ENCODE measurements at places on chromosomes 1 and 21.

- H3K27me3 ChIP-seq = no peaks in the 10 kb centered on the region
- no peaks in the 10 kb centered on the region for H3K36me3 ChIP-seq
- DNase-seq = no peak
- H3K27ac ChIP-seq = peak overlapping the region; percentile 45
- no peak overlapping the region for H3K4me3 ChIP-seq
Measured at GRCh38 chr1:201599548-201599947, 60.6 kb downstream of the NAV1 start.

DNA sequence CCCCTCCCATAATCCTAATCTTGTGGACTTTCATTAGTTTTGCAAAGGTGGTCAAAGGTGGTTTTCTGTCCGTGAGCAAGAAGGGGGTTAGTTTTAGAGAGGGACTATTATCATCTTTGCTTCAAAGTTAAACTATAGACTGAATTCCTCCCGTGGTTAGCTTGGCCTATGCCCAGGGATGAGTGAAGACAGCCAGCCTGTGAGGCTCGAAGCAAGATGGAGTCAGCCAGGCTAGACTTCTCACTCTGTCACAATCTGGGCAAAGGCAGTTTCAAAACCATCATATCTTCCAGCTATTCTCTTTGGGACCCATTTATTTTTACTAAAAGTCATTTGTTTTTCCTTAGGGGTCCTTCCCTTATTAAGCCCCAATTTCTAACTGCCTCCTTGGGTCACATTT, 12.9 kb upstream of the ENO1 start:
- no peaks in the 10 kb centered on the region for H3K27me3 ChIP-seq
- H3K27ac ChIP-seq = no peak overlapping the region
- no peak overlapping the region for H3K4me3 ChIP-seq
- H3K36me3 ChIP-seq = no peaks in the 10 kb centered on the region
- no peak for DNase-seq

DNA sequence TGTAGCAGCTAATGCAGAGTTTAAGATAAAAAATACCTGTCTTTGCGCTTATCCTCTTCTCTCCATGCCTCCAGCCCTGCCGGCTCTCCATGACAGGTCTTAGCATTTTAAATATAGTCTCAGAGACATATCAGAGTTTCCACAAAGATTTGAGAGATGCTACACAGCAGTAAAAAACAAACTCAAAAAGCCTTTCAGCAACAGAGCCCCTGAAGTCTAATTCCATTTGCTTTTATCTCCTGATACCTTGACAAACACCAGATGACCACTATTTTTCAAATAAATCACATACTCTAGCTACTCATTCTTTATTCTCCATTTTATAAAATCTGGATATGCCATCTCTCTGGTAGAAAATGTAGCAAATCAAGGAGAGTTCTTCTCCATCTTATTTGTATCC, 79.5 kb upstream of the LRRC53 start:
- no peak for DNase-seq
- H3K27me3 ChIP-seq = no peaks in the 10 kb centered on the region
- H3K4me3 ChIP-seq = no peak overlapping the region
- H3K27ac ChIP-seq = no peak overlapping the region

GRCh38 chr1:203536575-203536974, 42.6 kb downstream of the OPTC start:
- no peaks in the 10 kb centered on the region for H3K36me3 ChIP-seq
- DNase-seq = no peak
- no peaks in the 10 kb centered on the region for H3K27me3 ChIP-seq
- no peaks in the 10 kb centered on the region for H3K4me1 ChIP-seq

DNA sequence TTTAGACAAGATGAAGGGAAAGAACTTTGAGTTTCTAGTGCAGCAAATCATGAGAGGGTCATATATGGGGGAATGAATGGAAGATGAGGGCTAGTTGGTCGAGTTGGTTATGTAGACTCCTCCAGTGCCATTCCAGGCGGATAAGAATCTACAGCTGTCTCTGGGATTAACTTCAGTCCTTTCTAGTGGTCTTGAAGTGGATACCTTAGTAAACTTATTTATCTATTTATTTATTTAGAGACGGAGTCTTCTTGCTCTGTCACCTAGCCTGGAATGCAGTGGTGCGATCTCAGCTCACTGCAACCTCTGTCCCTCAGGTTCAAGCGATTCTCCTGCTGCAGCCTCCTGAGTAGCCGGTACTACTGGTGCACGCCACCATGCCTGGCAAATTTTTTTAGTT, 41.4 kb upstream of the RCC2 start:
- H3K36me3 ChIP-seq = no peaks in the 10 kb centered on the region

DNA sequence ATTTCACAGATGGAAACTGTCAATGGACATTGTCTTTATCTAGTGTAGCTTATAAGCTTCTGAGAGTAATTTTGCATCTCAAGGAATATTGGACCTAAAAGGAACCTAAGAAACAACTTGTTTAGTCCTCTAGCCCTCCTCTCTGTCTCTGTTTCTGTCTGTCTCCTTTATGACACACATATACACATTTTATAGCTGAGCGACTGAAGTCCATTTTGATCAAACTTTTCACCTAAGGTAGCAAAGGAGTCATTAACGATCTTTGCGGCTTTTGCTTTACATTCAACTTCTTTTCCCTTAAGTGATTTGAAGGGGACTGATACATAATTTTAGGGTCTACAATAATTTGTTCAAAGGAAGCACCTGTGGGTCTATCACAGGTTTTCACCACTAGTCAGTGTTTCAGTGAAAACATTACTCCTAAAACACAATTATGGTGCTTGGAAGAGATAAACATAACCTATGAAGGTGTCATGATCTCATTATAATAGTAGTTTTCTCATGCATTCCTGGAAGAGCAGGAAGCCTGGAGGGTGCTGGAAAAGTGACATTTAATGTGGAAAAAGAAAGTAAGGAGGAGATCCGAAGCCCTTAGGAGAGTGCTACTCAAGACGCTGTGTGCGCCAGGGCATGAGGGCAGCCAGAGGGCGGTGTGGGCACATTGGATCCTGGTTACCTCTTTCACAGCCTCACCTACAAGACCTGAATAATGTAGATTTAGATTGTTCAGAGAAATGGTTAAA, 248.6 kb downstream of the DNM3 start:
- H3K27ac ChIP-seq = peak overlapping the region; percentile 27
- DNase-seq = peak; percentile 80
- H3K36me3 ChIP-seq = no peaks in the 10 kb centered on the region
- no peak overlapping the region for H3K4me3 ChIP-seq
- H3K27me3 ChIP-seq = no peaks in the 10 kb centered on the region

- DNase-seq = peak; percentile 64
- no peaks in the 10 kb centered on the region for H3K27me3 ChIP-seq
- no peaks in the 10 kb centered on the region for H3K36me3 ChIP-seq
- H3K4me1 ChIP-seq = no peaks in the 10 kb centered on the region
- H3K4me3 ChIP-seq = no peak overlapping the region
- no peak overlapping the region for H3K27ac ChIP-seq
Measured at GRCh38 chr1:228236744-228237143, 28.9 kb downstream of the OBSCN start.

DNA sequence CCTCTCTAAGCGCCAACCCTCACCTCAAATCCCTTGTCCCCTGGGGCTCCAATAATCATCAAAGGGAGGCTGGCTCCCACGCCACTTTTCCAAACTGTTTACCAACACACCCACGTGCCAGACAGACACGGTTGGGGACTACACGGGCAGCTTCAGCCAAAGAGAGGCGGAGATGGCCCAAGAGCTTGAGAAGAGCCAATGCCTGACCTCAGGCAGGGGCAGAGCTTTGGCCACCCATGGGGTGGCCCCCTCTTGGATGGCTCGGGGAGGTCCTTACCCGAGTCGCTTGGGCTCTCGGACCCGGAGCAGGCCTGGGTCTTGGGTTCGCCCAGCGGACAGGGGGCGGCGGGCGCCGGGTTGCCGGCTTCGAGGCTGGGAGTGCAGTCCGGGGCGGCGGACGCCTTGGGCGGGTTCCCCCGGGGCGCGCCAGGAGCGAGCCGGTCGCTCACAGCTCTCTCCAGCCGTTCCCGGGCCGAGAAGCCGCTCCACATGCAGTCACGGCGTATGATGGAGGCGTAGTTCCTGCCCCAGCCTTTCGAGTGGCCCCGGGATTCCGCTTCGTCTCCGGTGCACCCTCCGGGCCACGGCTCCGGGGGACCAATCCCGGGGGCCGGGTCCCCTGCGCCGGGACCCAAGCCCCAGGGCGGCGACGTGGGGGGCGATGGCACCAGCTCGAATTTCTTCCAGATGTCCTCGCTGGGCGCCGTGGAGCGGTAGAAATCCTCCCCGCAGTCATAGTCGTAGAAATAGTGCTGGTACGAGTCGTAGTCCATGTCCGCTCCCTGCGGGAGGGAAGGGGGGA, 854 bp downstream of the MYCL start:
- peak overlapping the region; percentile 87 for H3K27ac ChIP-seq
- peaks cover 53% of the 10 kb centered on the region for H3K27me3 ChIP-seq
- H3K36me3 ChIP-seq = no peaks in the 10 kb centered on the region
- peaks cover 4% of the 10 kb centered on the region for H3K4me1 ChIP-seq
- peak overlapping the region; percentile 46 for H3K4me3 ChIP-seq

GRCh38 chr1:6557597-6557996, 2.5 kb downstream of the TAS1R1 start:
- DNase-seq = no peak
- no peaks in the 10 kb centered on the region for H3K27me3 ChIP-seq
- H3K36me3 ChIP-seq = no peaks in the 10 kb centered on the region
- H3K27ac ChIP-seq = no peak overlapping the region
- no peak overlapping the region for H3K4me3 ChIP-seq

GRCh38 chr1:19396280-19396679, 84.2 kb downstream of the SLC66A1 start:
- no peaks in the 10 kb centered on the region for H3K27me3 ChIP-seq
- H3K4me1 ChIP-seq = peaks cover 34% of the 10 kb centered on the region
- no peak overlapping the region for H3K27ac ChIP-seq
- H3K4me3 ChIP-seq = no peak overlapping the region
- DNase-seq = no peak

DNA sequence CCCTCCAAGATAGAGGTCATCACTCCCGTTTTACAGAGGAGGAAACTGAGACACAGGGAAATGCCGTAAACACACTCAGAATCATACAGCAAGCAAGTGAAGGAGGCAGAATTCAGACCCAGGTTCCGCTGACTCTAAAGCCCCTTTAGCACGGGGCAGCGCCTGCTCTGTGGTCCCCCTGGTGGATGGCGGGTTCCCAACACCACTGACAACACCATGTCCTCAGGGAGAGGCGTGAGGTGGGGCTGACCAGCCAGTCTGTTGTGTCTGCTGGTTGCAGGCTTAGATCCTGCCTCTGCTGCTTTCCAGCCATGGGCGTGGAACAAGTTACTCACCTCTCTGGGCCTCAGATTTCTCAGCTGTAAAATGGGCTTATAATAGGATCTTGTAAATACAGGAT, 617.3 kb downstream of the MATN1 start:
- no peak overlapping the region for H3K4me3 ChIP-seq
- H3K27me3 ChIP-seq = peaks cover 31% of the 10 kb centered on the region
- DNase-seq = peak; percentile 20
- H3K36me3 ChIP-seq = no peaks in the 10 kb centered on the region
- H3K27ac ChIP-seq = no peak overlapping the region

- DNase-seq = no peak
- H3K36me3 ChIP-seq = no peaks in the 10 kb centered on the region
- no peak overlapping the region for H3K4me3 ChIP-seq
- H3K27ac ChIP-seq = no peak overlapping the region
- H3K4me1 ChIP-seq = no peaks in the 10 kb centered on the region
- no peaks in the 10 kb centered on the region for H3K27me3 ChIP-seq
Measured at GRCh38 chr21:28396421-28396820, 596.3 kb downstream of the LTN1 start.

GRCh38 chr1:13784971-13785370, 85.0 kb downstream of the PRDM2 start:
- H3K27ac ChIP-seq = no peak overlapping the region
- H3K4me3 ChIP-seq = no peak overlapping the region
- no peaks in the 10 kb centered on the region for H3K4me1 ChIP-seq
- H3K36me3 ChIP-seq = peaks cover 5% of the 10 kb centered on the region
- no peaks in the 10 kb centered on the region for H3K27me3 ChIP-seq

DNA sequence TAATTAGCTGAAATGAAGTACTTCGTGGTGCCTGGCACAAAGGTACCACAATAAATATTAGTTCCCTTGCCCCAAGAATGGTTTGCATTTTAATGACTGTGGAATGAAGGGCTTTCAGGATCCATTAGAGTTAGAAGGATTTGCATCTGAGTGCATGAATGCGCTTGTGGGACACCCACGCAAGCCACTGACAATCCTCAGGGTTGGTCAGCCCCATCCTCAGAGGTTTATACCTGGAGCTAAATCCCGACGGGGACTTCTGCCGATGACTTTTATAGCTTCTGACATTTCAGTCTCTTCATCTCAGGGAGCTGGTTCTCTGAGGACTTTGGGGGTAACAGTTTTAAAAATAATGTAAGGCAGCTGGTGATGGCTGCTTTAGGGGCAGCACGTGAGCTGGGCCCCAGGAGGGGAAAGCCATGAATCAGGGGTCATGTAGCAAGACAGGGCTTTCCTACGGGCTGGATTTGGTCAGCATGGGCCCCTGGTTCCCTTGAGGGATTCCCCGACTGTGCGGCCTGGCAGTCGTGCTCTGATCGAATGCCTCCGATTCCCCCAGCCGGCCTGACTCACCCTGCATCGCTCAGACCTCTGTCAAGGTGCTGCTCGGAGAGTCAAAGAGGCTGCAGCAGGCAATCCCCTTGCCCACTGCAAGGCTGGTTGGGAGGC, 20.8 kb upstream of the IL10 start:
- no peaks in the 10 kb centered on the region for H3K36me3 ChIP-seq
- no peaks in the 10 kb centered on the region for H3K4me1 ChIP-seq
- H3K27ac ChIP-seq = no peak overlapping the region
- no peak overlapping the region for H3K4me3 ChIP-seq

DNA sequence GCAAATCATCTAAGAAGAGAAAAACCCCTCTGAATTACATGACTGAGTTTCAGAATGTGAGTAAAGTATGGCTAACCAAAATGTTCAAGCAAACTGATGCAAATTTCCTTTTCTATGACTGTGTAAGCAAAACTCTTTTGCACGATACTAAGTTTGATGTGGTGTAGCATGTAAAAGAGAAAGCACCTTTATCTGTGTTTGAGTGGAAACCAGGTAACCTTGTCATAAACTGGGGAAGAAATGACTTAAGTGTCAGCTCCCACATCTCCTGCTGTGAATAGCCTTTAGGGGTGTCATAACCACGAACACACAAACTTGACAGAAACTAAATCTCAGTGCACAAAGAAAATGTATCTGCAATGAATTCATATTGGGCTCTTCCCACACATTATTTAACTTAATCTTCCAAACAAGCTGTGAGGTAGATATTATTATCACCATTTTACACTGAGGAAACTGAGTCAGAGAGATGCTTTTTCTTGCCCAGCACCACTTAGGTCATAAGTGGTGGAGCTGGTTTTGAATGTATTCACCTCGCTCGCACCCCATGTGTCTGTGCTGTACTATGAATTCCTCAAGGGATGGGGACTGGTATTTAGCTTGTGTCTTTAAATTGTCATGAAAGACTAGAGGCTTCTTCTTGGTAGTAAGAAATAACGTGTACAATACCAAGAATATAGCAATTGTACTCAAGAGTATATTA, 32.9 kb upstream of the IL12RB2 start:
- H3K4me3 ChIP-seq = no peak overlapping the region
- no peaks in the 10 kb centered on the region for H3K4me1 ChIP-seq
- H3K36me3 ChIP-seq = no peaks in the 10 kb centered on the region
- no peak for DNase-seq
- H3K27me3 ChIP-seq = no peaks in the 10 kb centered on the region

GRCh38 chr21:39196310-39196709, 13.1 kb upstream of the PSMG1 start:
- H3K36me3 ChIP-seq = no peaks in the 10 kb centered on the region
- no peaks in the 10 kb centered on the region for H3K4me1 ChIP-seq

- H3K27me3 ChIP-seq = no peaks in the 10 kb centered on the region
- H3K4me3 ChIP-seq = no peak overlapping the region
- H3K4me1 ChIP-seq = no peaks in the 10 kb centered on the region
- H3K27ac ChIP-seq = no peak overlapping the region
Measured at GRCh38 chr1:88661951-88662699, 21.9 kb upstream of the PKN2 start.

GRCh38 chr1:227763246-227764018, 28.2 kb downstream of the SNAP47 start:
- H3K4me1 ChIP-seq = peaks cover 29% of the 10 kb centered on the region
- H3K27ac ChIP-seq = peak overlapping the region; percentile 62
- no peak overlapping the region for H3K4me3 ChIP-seq
